ENCODE measurements at places on chromosomes 13 and 19.

- DNase-seq = peak; percentile 52
Observed at GRCh38 chr19:38514812-38515633, 81.5 kb downstream of the RYR1 start.

DNA sequence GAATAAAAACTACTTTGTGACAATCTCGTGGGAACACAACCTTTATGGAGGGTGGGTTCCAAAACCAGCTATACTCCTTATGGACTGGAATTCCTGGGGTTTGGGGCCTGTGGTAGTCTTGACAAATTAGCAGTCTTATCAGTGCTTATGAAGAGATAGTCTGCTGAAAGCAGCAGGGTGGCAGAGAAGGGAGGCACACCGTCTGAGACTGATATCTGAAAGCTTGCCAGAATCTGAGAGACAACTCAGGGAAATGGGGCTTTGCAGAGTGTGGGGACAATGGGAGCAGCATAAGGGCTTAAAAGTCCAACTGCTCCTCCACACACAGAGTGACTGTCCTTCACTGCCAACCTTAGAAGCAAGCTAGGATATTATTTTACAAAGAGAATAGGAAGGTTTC is 95.9 kb downstream of the UGGT2 start:
- no peak for DNase-seq

DNA sequence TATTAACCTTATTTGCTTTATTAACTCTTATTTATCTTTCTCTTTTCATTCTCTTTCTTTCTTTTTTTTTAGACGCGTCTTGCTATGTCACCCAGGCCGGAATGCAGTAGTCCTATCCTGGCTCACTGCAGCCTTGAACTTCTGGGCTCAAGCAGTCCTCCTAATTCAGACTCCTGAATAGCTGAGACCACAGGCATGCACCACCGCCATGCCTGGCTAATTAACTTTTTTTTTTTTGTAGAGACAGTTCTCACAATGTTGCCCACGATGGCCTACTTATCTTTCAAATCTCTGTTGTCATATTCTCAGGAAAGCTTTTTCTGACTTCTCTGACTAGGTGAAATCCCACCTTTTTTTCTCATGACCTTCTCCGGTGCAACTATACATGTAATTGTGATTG is 7.8 kb upstream of the SPRY2 start:
- DNase-seq = no peak

DNA sequence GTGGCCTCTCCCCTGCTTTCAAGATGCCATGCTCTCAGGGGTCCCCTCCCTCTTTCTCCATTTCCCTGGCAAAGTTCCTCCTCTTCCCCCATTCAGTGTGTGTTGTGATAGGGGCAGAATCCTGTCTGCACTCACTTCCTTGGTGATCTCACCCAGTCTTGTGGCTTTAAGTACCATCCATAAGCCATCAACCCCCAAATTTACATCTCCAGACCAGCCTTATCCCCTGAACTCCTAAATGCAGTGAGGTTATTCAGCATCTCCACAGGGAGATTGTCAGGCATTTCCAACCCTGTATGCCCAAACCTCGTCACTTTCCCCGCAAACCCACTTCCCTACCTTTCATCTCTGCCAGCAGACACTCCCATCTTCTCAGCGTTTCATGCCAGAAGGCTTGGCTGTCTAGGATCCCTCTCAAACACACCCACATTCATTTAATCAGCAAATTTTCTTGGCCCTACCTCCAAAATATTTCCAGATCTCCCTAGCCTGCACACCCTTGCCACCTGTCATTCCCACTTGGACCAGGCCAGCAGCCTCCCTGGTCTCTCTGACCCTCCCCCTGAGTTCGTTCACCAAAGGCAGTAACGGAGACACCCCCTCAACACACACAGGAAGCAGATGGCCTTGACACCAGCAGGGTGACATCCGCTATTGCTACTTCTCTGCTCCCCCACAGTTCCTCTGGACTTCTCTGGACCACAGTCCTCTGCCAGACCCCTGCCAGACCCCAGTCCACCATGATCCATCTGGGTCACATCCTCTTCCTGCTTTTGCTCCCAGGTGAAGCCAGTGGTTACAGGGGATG is at the start of gene HCST:
TSS of gene HCST (plus strand) at position 676 of the 808 bp plus-strand sequence. CDS start at position 741, 65 bp downstream.
- no peak for DNase-seq

DNA sequence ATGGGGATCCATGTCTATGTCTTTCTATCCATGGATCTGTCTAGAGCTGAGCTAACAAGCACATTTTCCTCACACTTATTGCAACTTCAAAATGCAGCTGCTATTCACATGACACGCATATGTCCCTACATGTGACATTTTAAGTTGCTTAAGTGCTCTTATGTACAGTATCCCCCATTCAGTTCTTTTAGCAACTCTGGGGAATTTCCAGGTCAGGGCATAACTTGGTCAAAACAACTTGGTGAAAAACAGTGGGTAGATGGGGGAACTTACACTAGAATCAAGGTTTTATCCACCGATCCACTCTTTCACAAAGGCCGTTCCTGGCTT is 73.0 kb downstream of the COL4A1 start:
- DNase-seq = no peak

- peak; percentile 59 for DNase-seq
Observed at GRCh38 chr13:29508130-29508875, 87.2 kb downstream of the SLC7A1 start.

DNA sequence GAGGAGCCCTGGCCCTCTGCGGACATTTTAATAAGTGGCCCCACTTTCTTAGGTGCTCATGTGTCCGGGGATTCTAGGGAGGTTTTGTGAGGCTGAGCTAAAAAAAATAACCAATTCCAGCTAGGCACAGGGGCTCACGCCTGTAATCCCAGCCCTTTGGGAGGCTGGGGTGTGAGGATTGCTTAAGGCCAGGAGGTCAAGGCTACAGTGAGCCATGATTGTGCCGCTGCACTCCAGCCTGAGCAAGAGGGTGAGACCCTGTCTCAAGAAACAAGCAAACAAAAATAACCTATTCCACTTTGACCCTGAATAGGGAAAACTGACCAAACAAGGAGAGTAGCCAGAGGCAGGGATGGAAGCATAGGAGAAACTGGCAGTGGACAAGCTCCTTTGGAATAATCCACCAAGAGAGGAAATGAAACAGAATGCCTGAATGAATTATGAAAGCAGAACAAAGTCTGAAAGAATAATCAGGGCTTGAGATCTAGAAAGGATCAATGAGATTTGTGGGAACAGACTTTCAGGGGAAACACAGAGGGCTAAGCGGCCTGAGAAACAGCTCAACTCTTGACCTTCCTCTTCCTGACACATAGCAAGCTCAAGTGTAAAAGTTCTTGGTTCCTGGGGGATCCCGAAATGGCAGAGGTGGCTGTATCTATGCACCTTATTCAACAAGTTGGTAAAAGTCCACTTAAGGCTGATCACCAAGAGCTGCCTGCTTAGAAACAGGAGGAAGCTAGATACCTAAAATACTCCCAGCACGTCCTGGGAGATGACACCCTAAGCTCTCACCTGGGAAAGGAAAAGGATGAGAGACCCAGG is 30.1 kb upstream of the FFAR2 start:
- DNase-seq = no peak

DNA sequence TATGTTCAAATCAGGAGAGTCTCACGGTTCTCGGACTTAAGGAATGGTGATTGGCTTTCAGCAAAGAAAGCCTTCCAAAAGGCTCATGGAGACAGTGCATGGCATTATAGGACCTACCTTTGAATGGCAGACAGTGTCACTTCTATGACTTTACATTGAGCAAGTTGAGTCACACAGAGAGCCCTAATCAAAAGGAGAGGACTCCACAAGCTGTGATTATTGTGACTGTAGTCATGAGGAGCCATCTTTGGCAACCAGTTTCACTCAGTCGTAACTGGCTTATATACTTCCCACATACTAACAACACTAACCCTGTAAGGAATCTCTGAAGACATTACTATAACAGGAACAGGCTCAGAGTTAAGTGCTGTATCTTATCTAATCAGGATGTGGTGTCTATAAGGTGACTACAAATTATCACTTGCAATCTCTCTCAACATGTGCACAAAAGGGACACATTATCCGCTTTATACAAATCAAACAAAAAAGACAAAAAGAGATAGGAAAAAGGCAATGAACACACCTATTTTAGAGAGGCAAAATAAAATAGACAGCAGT is 6.1 kb downstream of the LGALS14 start:
- DNase-seq = no peak

DNA sequence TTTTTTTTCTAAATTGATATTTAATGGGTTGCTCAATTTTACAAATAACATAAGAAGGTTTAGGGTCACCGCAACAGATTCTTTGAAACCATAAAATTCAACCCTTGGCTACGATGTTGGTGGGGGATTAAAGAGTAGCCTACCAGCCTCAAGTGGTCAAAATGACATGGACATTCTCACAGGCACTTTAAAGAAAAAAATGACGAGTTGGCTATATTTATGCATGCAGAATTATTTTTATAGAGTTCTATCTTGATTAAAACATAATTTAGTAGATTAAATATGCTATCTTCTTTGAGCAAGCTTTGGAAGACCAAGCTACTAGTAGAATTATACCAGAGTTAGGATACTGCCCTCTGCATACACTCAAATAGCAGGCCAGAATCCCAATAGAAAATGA is 293.0 kb downstream of the DCT start:
- no peak for DNase-seq

All from stimulated activated CD8-positive, alpha-beta memory T cell treated with anti-CD3 and anti-CD28 coated beads, Interleukin-4, amount 100 ng/mL, for 1 hour (primary cell).